ENCODE measurements at places on chromosomes 5 and 9.

- DNase-seq: no peak
These were observed 6.2 kb upstream of the SPINK4 start for GRCh38 chr9:33233626-33234342.

- DNase-seq: no peak
These were observed 182.5 kb downstream of the MED10 start for GRCh38 chr5:6195711-6196358.

GRCh38 chr9:88733651-88734421 is 198.9 kb downstream of the NXNL2 start:
- DNase-seq: no peak

DNA sequence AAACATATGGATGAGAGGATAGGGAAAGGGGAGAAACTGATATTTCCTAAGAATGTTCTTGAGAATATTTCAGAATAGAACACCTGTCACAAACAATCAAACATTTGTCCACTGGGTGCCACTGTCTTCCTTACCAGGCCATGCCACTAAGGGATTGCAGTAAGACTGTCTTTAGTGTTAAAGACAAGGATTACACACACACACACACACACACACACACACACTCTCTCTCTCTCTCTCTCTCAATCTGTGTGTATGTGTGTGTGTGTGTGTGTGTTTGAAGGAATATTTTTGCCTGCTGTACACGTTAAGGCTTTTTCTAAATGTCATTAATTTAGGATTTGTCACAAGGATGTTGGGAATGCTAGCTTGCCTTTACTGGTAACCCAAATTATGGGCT is 54.4 kb downstream of the CCDC192 start:
- DNase-seq: peak; percentile 34

GRCh38 chr5:17829456-17829855 is 195.2 kb downstream of the TAF11L14 start:
- DNase-seq: no peak

Data from activated CD4-positive, alpha-beta T cell treated with anti-CD3 and anti-CD28 coated beads, Interleukin-2, Interleukin-4, amounts not matched to agents 100 ng/mL and 50 ng/mL, durations not matched to agents 16 hours and 8 hours (primary cell).